Stimulated activated CD4-positive, alpha-beta T cell treated with anti-CD3 and anti-CD28 coated beads, Interleukin-15, amount 100 ng/mL, for 48 hours (primary cell): ENCODE measurements at places on chromosomes 6 and 20.

- DNase-seq, result no peak
Measured at GRCh38 chr6:128365520-128366160, 154.8 kb downstream of the PTPRK start.

DNA sequence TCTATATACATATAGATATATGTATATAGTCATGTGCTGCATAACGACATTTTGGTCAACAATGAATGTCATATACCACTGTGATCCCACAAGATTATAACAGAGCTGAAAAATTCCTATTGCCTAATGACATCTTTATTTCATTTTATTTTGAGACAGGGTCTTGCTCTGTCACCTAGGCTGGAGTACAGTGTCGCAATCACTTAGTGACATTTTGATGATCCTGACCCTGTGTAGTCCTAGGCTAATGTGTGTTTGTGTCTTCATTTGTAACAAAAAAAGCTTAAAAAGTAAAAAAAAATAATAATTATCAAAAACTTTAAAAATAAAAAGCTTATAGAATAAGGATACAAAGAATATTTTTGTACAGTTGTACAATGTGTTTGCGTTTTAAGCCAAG lies 4.0 kb upstream of the FAM8A1 start:
- DNase-seq, result no peak

DNA sequence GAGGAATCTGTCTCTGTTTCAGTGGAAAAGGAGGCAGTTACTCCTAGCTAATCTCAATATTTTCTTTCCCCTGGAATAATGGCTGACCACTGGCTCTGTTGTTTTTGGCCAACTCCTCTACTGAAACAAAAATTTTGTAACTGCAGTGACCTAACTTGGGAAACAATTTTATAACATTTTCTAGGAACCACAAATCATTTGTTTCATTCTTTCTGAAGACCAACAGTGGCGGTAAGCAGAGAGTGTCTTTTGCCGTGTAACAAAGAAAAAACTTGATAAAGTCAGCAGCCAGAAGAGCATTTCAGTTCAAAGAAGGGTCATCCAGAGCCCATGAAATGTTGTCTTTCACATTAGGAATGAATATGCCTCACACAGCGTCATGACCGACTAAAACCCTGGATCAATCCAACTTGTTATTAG lies 11.8 kb upstream of the BFSP1 start:
- no peak for DNase-seq

DNA sequence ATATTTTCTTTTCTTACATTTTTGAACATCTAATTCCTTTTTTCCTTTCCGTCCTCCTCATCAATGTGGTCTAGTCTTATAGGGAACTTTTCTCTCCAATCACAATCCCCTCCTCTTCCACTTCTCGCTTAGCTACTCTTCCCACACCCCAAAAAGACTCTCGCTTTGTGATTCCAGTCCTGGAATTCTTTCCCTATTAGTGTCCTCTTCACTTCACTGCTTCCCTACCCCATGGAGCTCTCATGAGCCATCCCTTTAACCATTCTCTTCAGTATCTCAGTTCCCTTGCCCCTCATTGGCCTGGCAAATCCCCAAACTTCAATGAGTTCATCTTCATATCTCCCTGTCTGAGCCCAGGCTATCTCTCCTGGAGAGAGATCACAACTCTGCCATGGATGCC lies 55.3 kb upstream of the CEP85L start:
- DNase-seq, result no peak

DNA sequence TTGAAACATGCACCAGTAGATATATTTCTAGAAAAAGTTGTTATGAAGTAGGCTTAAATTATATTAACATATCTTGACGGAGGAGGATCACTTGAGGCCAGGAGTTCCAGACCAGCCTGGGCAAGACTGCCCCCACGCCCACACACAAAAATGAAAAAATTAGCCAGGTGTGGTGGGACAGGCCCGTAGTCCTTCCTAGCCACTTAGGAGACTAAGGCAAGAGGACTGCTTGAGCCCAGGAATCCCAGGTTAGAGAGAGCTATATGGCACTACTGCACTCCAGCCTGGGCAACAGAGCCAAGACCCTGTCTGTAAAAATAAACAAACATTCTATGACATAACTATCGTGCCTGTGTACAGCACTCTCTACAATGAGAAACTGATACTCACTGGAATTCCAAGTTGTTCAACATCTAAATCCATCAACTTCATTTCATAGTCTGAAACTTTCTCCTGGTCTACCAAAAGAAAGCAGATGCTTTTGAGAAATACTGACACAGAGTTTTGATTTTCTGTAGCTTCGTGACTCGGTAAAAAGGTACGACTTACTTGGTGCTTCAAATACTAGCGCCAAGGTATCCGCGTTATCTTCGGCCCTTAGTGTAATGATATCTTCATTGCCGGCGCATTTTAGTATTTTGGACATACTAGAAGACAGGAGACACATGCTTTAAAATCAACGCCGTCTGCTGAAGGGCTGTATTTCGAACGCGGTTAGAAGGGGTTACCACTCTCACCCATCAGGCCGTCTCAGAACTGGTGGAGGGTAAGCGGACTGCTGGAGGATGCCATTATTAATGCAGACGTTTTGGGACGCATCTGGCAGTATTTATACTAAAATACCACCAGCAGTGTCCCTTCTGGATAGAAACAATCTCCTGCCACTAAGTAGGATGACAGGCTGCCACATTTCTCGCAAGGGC lies 1.3 kb downstream of the PCNA start:
- DNase-seq, result no peak
